ENCODE measurements at places on chromosomes 12 and 14.

GRCh38 chr14:105316577-105316941 is 2.0 kb downstream of the PACS2 start:
- no peak for DNase-seq

- DNase-seq = no peak
Measured at GRCh38 chr12:15919418-15919817, 8.3 kb downstream of the DERA start.

GRCh38 chr14:32980902-32981501 is 42.3 kb downstream of the NPAS3 start:
- DNase-seq = no peak

- no peak for DNase-seq
Measured at GRCh38 chr12:99670635-99671034, 23.1 kb downstream of the GARIN6 start.

- no peak for DNase-seq
Measured at GRCh38 chr14:105577314-105577861, 51.0 kb downstream of the TMEM121 start.

DNA sequence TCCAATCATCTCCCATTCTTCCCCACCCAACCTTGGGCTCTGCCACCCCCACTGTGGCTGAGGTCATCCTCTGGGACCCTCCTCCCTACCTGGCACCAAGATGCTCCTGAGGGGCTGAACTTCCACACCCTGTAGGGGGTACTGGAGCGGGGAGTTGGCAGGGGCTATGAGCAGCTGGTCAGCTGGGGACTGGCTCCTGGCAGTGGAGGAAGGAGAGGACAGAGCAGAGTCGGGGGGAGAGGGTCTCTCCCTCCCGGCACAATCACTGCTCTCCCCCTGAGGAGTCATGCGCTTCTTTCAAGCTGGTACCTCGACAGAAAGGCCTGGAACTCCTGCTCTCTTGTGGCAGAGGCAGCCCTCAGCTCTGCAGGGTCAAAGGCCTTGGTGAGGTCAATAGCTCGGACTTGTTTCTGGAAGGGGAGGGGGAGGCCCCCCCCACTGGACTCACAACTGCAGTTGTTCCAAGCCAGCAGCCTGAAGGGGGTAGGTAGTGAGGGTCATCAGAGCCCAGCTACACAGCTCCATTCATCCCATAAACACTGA is 2.0 kb downstream of the B4GALNT1 start:
- DNase-seq = no peak

- DNase-seq = no peak
Measured at GRCh38 chr12:21828779-21829178, 54.3 kb upstream of the KCNJ8 start.

DNA sequence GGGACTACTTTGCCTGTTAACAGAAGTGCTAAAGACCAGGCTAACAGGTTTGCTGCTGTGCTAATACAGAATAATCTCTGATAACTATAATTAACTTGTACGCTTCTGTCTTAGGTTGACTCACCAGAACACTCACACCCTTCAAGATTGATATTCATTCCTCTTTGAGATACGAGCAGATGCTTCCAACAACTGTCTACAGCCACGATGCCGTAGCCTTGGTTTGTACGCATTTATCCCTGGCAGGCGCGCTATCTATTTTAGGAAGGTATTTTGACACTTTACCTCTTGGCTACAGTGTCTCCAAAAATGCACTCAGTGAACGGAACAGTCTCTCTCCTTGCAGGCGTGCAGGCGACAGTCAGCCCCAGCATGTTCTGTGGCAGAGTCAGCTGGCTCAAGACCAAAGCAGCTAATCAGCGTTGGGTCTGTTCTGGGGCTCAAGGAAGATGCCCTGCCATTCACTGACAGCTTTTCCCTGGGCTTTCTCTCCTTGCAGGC is 146.4 kb upstream of the PRICKLE1 start:
- DNase-seq = no peak

DNA sequence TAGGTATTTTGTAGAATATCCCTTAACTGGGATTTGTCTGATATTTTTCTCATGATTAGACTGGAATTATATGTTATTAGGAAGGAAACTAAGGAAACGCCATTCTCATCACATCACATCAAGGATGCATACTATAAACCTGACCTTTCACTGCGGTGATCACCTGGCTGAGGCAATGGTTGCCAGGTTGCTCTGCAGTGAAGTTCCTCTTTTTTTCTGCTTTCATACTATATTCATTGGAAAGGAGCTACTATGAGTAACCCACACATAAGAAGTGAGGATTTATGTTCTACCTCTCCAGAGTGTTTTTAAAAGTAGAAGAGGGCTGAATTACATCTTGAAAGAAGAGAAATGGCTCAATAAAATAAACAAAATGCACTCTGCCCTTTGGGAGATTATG is 31.0 kb upstream of the GRIP1 start:
- DNase-seq = no peak

- DNase-seq = peak; percentile 85
Measured at GRCh38 chr12:100141666-100141997, 1.0 kb downstream of the BLTP3B start.

DNA sequence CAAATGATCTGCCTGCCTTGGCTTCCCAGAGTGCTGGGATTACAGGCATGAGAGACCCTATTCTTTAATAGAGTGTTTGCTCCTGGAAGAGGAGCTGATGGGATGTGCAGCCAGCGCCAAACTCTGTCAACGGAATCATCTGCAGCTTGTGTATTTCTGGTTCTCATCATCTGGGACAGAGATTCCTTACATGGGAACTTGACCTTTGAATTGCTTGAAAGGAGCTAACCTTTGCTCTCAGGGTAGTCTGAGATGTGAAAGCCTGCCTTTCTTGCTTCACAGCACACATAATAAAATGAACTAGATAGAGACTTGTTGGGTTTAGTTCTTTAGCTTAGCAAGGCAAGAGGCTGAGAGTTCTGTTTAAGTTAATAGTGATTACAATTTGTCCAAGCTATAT is 120.0 kb downstream of the OTOGL start:
- no peak for DNase-seq

DNA sequence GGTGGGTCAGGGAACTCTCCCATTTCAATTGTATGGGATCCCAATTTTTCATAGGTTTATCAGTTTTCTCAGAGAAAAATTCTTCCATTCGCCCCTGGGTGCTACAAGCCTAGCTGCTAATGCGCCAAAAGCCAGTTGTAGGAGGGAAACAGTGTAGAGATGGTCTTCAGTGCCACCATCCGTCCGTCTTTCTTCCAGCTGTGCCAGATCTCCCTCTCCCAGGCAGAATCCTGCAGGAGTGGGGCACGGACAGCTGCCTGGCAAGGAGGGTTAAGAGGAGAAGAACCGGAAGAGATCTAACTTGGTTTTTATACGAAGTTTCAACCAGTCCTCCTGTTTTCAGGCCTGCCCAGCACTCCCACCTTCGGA is 38.9 kb upstream of the FUT8 start:
- DNase-seq = no peak

GRCh38 chr14:82641050-82641540 is 1107.4 kb upstream of the SEL1L start:
- DNase-seq = peak; percentile 3

DNA sequence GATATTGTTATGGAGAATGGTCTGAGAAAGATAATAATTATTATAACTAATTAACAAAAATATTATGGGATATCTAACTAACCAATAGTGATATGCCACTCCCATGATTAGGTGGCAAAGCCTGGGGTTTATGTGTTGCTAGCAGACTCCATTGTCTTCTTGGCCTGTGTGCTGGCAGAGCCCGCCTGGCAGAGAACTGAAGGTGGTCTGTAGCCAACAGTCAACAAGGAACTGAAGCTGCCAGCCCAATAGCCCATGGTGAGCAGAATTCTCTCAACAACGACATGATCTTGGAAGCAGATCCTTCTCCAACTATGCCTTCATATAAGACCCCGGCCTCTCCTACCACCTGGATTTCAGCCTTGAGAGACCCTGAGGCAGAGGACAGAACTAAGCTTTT is 258.8 kb downstream of the SLC15A4 start:
- no peak for DNase-seq

GRCh38 chr12:108455706-108456105 is 59.4 kb upstream of the FICD start:
- DNase-seq = no peak

DNA sequence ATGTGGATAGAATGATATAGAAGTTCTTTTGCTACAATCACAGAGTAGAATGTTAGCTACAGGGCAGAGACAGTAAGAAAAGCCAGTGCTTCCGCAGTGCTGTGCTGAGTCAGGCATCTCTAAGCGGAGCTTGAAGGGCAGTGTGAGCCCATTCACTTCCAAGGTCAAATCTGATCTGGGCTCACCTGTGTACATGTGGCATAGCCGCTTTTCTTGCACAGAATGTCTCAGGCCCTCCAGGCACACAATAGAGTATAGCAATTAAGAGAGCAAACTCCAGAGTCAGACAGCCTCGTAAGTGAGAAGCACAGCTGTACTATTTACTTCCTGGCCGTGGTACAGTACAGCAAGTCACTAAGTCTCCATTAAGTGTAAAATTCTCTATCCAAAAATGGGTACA is 26.8 kb downstream of the CORO1C start:
- no peak for DNase-seq

- DNase-seq = no peak
Measured at GRCh38 chr12:68954811-68955210, 21.8 kb upstream of the CPM start.

DNA sequence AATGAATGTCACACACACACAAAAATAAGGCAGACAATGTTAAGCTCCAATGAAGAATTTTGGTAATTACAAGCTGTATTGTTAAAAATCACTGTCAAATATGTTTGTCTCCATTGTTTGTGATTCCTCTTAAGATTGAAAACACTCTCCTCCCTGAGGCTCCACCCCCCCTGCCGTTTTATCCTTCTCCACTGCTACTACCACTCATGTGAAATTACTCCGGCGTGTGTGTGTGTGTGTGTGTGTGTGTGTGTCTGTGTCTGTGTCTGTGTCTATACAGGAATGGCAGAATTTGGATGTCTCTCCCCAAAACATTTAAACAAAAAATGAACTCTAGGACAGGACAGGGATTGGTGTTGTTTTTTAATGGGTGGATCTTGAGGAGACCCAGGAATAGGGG is 365.1 kb upstream of the DIO2 start:
- no peak for DNase-seq

DNA sequence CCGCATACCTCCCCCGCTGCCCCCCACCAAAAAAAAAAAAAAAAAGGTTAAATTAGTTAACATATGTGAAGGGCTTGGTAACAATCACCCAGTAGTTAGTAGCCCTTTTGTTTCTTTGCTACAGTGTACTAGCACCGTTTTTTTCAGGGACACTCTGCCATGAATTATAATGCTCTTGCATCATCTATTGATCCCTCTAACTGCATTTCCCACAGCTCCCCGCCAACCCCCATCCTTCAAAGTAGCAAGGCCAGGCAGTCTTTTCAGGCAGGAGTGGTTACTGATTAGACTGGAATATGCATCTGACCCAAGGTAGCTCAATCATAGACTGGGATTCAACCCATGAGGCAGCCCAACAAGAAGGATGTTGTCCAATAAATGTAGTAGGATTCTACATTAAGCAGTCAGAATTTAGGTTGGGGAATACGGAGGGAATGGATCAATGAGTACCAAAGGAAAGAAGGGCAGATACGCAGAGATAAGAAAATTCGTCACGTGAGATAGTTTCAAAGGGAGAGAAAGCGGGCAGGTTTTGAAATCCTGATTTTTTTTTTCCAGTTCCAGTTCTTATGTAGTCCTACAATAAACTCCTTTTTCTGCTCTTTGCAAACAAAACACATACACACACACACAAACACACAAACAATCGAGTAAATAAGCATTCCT is 39.8 kb upstream of the CRACR2A start:
- DNase-seq = no peak

GRCh38 chr14:87767567-87767901 is 225.4 kb downstream of the GALC start:
- no peak for DNase-seq

- DNase-seq = no peak
Measured at GRCh38 chr12:52814710-52815155, 817 bp upstream of the KRT4 start.

GRCh38 chr12:52687497-52688385 is 7.5 kb upstream of the KRT1 start:
- no peak for DNase-seq

DNA sequence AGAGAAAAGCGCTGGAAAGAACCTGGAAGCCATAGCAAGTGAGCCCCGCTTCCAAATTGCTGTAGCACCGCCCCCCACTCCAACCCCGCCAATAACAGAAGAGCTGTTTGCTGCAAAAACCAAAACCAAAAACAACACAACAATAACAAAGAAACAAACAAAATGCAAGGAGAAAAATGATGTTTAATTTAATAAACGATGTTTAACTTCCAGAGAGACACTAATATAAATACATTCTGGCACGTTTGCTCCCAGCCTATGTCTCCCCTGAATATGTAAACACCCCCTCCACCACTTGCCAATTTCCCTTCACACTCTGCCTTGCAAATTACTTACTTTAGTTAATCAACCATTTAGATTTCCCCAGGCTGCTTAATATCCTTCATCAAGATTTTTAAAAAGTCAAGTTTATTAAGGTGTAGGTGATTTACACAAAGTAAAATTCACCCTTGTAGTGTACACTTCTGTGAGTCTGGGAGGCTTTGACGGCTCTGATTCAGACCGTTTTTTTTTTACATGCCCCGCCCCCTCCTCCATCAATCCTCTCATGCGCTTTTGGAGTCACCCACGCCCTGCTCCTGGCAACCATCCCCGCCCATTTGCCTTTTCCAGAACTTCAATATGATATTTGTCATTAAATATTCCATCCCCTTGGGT is 482 bp upstream of the IFI27L2 start:
- peak; percentile 39 for DNase-seq

DNA sequence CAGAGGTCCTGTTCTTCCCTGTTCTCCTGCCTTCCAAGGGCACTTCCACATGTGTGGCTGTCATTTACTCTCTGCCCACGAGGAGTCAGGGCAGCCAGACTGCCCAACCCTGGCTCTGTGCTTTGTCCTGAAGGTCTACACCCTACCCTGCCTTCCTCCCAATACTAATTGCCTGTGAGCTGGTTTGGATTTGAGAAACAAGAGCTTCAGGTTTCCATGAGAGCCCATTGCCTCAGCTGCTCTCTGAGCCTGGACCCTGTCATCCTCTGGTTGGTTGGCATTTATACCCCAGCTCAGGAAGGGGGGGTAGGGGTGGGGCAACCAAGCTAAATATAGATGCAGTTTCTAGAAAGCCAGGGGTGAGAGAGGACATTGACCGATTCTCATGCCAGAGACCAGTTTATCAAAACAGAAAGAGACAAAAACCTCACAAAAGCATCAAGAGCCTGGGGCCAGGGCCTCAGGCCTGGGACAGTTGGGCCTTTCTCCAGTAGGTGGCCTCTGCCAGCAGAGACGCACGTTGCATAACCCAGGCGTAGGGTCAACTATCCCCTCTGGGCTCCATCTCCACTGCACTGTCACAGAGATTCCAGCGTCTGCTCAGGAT is 34.5 kb downstream of the VDR start:
- DNase-seq = no peak

- DNase-seq = no peak
Measured at GRCh38 chr14:68806526-68807147, 13.8 kb upstream of the ZFP36L1 start.

GRCh38 chr14:59061292-59061691 is 127.2 kb upstream of the DAAM1 start:
- no peak for DNase-seq

GRCh38 chr14:33432407-33433023 is 493.8 kb downstream of the NPAS3 start:
- DNase-seq = peak; percentile 33
